ENCODE measurements at places on chromosomes 16 and 17. TPM values are rescaled to one million over a fixed set of nuclear protein-coding genes. Genes with fewer than 3 reads are reported as not detected.

Gene TSPOAP1
- 35.2 TPM for total RNA-seq

Gene PPY
- total RNA-seq = not detected

Gene HS3ST4
- total RNA-seq = not detected

Gene LRRC36
- not detected for total RNA-seq

Gene AGRP
- not detected for total RNA-seq

Gene SEZ6
- not detected for total RNA-seq

Gene ZG16B
- total RNA-seq = 1.4 TPM

Gene GOSR2
- 51.6 TPM for total RNA-seq

Gene RNF112
- 0.53 TPM for total RNA-seq
